ENCODE measurements at places on chromosomes 3 and 15. TPM values are rescaled to one million over a fixed set of nuclear protein-coding genes. Genes with fewer than 3 reads are reported as not detected.
A peak's percentile ranks its signal among the peaks of the same experiment; 100 is the strongest.

The CD200R1 gene
- total RNA-seq, result 0.88 TPM

The GP5 gene
- total RNA-seq, result not detected

The CHRFAM7A gene
- total RNA-seq, result not detected

The CAPN3 gene
- 9.1 TPM for total RNA-seq

The ANKRD63 gene
- total RNA-seq, result not detected

The TMCO5A gene
- not detected for total RNA-seq

The MGA gene
- 63.3 TPM for total RNA-seq

GRCh38 chr3:45887759-45888511 lies 1.6 kb downstream of the CCR9 start:
- no peaks in the 10 kb centered on the region for H3K36me3 ChIP-seq
- DNase-seq, result no peak
- no peaks in the 10 kb centered on the region for H3K4me1 ChIP-seq
- H3K4me3 ChIP-seq, result no peak overlapping the region
- H3K27me3 ChIP-seq, result no peaks in the 10 kb centered on the region

DNA sequence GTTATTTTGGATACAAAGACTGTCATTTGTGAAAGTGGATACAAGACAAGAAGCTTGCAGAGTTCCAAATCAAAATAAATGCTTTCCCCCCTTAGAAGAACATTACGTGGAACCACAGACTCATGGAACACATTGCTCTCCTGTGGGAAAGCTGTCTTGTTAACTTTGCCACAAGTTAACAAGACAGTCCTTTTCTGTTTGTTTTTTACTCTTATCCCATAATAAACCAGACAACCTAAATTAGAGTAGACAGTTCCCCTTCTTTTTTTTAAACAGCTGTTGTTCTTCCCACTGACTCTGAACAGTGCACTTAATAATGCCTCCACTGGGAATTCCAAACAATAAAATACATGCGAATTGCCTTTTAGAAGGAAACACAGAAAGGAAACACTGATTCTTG lies 255.3 kb upstream of the UBE2E2 start:
- no peak for DNase-seq
- no peaks in the 10 kb centered on the region for H3K27me3 ChIP-seq
- H3K4me1 ChIP-seq, result no peaks in the 10 kb centered on the region
- no peak overlapping the region for H3K4me3 ChIP-seq
- H3K27ac ChIP-seq, result no peak overlapping the region
- H3K36me3 ChIP-seq, result no peaks in the 10 kb centered on the region

DNA sequence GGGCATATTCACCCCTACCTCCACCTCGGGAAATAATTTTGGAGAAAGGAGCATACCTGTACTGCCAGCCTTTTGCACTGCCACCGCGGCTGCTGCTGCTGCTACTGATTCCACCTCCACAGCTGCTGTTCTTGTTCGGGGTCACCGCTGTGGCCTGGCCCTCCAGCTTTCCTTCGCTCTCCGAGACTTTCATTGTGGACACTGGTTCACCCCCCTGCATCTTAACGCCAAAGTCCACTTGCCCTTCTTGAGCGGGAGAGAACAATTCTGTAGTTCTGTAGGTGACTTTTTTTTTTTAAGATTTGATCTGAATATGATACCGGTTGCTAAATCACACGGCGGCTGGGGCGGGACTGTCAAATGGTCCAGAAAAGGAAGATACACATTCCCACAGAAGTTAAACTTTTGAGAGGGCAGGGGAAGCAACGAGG lies 701 bp downstream of the OSBPL11 start:
- no peaks in the 10 kb centered on the region for H3K36me3 ChIP-seq
- peak overlapping the region; percentile 97 for H3K4me3 ChIP-seq
- H3K4me1 ChIP-seq, result peaks cover 50% of the 10 kb centered on the region
- peak; percentile 51 for DNase-seq

GRCh38 chr15:74631935-74632560 lies 16.4 kb downstream of the CLK3 start:
- H3K36me3 ChIP-seq, result peaks cover 92% of the 10 kb centered on the region
- no peak overlapping the region for H3K4me3 ChIP-seq
- H3K4me1 ChIP-seq, result no peaks in the 10 kb centered on the region
- DNase-seq, result peak; percentile 71

- H3K4me1 ChIP-seq, result no peaks in the 10 kb centered on the region
- no peaks in the 10 kb centered on the region for H3K27me3 ChIP-seq
- no peak overlapping the region for H3K4me3 ChIP-seq
- DNase-seq, result no peak
Observed at GRCh38 chr15:85871545-85871944, 76.8 kb upstream of the KLHL25 start.

DNA sequence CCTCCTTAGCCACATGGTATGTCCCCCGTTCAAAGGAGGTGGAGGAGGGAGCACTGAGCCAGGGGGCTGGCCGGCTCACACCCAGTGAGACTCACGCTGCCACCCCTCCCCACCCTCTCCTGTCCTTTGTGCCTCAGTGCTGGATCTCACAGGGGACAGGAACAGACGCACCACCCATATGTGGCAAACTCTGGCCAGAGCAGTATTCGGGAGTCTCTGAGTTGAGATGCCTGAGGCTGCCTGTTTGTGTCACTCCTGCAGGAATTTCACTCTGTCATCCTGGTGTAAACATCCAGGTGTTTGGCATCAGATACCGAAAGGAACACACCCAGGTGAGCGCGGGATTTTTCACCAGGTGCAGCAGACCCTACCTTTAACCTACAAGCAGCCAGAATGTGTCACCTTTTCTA lies 25.7 kb downstream of the RGMA start:
- no peaks in the 10 kb centered on the region for H3K27me3 ChIP-seq
- no peak overlapping the region for H3K27ac ChIP-seq
- no peaks in the 10 kb centered on the region for H3K36me3 ChIP-seq
- DNase-seq, result no peak
- peaks cover 25% of the 10 kb centered on the region for H3K4me1 ChIP-seq

DNA sequence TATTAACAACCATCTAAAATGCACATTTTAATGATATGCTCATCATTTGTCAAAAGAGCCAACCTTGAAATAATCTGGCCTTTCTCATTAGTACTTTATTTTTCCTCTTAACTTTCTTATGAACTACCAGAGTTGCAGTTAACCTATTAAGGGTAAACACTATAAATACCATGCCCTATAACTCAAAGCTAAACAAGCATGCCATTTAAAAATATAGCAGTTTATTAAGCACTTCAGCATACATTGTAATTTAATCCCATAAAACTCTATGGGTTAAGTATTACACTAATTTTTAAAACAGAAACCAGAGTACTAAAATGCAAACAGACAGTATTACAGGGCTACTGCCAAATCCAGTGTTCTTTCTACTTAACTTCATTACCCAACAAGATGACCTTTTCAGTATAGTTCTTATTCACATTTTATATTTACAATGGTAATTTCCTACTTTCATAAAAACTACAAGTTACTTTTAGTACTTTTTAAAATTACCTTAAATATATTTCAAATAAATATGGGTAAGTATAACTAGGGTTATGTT lies 11.8 kb downstream of the NPTN start:
- peaks cover 40% of the 10 kb centered on the region for H3K4me1 ChIP-seq
- H3K36me3 ChIP-seq, result no peaks in the 10 kb centered on the region
- no peak for DNase-seq
- no peak overlapping the region for H3K4me3 ChIP-seq

GRCh38 chr3:166582236-166582635 lies 745.0 kb upstream of the BCHE start:
- no peaks in the 10 kb centered on the region for H3K27me3 ChIP-seq
- DNase-seq, result no peak
- no peak overlapping the region for H3K4me3 ChIP-seq
- H3K27ac ChIP-seq, result no peak overlapping the region
- H3K4me1 ChIP-seq, result no peaks in the 10 kb centered on the region

- no peak overlapping the region for H3K27ac ChIP-seq
- H3K36me3 ChIP-seq, result no peaks in the 10 kb centered on the region
- no peak overlapping the region for H3K4me3 ChIP-seq
- no peak for DNase-seq
Observed at GRCh38 chr15:93203036-93203435, 114.0 kb upstream of the RGMA start.

DNA sequence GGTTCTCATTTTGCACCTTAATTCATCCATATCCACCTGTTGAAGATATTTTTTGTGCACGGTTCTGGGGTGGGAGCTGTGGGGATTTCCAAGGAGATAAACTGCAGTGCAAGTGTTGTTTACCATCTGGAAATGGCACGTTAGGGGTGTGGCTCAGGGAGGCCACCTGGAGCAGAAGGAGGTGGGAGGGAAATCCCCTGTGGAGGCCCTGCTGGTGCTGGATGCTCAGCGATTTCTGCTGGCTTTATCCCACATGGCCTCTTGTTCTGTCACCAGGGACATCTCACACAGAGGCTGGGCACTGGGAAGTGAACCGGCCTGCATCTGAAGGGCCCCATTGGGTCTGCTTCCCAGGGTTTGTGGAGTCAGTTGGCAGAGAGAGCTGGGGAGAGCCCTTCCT lies 24.3 kb downstream of the TRPM1 start:
- no peak overlapping the region for H3K27ac ChIP-seq
- DNase-seq, result no peak

- H3K36me3 ChIP-seq, result no peaks in the 10 kb centered on the region
- H3K4me3 ChIP-seq, result no peak overlapping the region
- no peak overlapping the region for H3K27ac ChIP-seq
- H3K4me1 ChIP-seq, result no peaks in the 10 kb centered on the region
Observed at GRCh38 chr3:29764041-29764440, 483.2 kb downstream of the RBMS3 start.

- DNase-seq, result no peak
- peak overlapping the region; percentile 93 for H3K27ac ChIP-seq
Observed at GRCh38 chr3:195905970-195906864, 2.1 kb downstream of the TNK2 start.

GRCh38 chr3:72353236-72354128 lies 494.8 kb downstream of the SHQ1 start:
- H3K36me3 ChIP-seq, result no peaks in the 10 kb centered on the region
- no peaks in the 10 kb centered on the region for H3K4me1 ChIP-seq
- peak; percentile 34 for DNase-seq
- H3K4me3 ChIP-seq, result no peak overlapping the region
- H3K27me3 ChIP-seq, result no peaks in the 10 kb centered on the region

- H3K27me3 ChIP-seq, result no peaks in the 10 kb centered on the region
- H3K4me3 ChIP-seq, result no peak overlapping the region
- no peak for DNase-seq
- no peaks in the 10 kb centered on the region for H3K36me3 ChIP-seq
- no peak overlapping the region for H3K27ac ChIP-seq
Observed at GRCh38 chr15:59168536-59168935, 38.1 kb upstream of the LDHAL6B start.

GRCh38 chr15:101246824-101247745 lies 4.8 kb downstream of the CHSY1 start:
- no peaks in the 10 kb centered on the region for H3K36me3 ChIP-seq
- no peak for DNase-seq
- no peak overlapping the region for H3K27ac ChIP-seq
- no peaks in the 10 kb centered on the region for H3K27me3 ChIP-seq
- H3K4me1 ChIP-seq, result no peaks in the 10 kb centered on the region

GRCh38 chr3:8512234-8512633 lies 10.6 kb downstream of the LMCD1 start:
- H3K4me3 ChIP-seq, result no peak overlapping the region
- no peaks in the 10 kb centered on the region for H3K27me3 ChIP-seq
- H3K27ac ChIP-seq, result no peak overlapping the region
- no peak for DNase-seq
- H3K36me3 ChIP-seq, result no peaks in the 10 kb centered on the region
- no peaks in the 10 kb centered on the region for H3K4me1 ChIP-seq

DNA sequence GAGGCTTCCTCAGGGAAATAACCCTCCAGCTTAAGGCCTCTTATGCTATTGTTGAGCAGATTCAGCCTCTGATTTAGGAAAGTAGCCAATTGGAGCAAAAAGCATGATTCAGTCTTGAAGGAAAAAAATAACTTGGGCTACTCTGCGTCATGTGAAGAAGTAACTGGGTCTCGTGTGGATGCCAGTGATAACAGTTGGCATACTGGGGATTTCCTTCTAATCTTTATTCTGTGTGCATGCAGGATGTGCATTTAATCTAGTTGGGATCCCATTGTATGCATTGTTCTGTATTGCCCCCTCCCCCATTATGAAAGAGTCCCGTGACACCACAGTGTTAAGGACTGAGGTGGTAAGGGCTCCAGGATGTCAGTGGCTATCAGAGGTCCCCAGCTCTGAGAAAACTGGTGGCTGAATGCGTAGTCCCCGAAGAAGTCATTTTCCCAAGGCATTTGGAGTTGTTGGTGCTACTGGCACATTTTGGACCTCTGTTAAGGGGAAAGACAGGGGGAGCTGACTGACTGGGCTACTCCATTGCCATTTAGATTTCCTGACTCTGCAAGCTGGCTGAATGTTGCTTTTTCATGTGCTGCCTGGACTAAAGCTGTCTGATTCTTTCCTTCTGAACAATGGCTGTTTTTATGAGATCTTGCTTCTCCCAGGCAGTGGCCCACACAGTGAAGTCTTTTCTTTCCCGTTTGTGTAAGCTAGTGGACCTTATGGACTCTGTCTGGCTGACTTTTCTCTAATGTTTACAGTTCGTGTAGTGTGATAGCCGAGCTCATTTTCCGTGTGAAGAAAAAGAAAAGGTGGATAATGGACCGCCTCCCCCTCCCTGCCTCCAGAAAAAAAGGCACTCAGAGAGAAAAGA lies 38.4 kb upstream of the TRAK1 start:
- H3K36me3 ChIP-seq, result no peaks in the 10 kb centered on the region
- H3K27me3 ChIP-seq, result no peaks in the 10 kb centered on the region
- H3K4me1 ChIP-seq, result peaks cover 39% of the 10 kb centered on the region
- no peak overlapping the region for H3K4me3 ChIP-seq
- H3K27ac ChIP-seq, result peak overlapping the region; percentile 76

DNA sequence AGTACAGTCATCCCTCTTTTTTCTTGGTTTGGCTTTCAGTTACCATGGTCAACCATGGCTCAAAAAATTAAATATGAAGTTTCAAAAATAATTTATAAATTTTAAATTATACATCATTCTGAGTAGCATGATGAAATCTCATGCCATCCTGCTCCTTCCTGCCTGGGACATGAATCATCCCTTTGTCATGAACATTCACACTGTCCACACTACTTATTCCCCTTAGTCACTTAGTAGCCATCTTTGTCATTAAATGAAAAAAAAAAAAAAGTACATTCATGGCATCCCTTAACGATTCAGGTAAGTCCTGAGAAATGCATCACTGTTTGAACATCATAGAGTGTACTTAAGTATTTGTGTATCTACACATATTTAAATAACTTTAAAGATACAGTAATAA lies 1046.3 kb downstream of the ROBO2 start:
- no peaks in the 10 kb centered on the region for H3K4me1 ChIP-seq
- no peaks in the 10 kb centered on the region for H3K36me3 ChIP-seq
- no peak overlapping the region for H3K4me3 ChIP-seq
- no peaks in the 10 kb centered on the region for H3K27me3 ChIP-seq
- no peak overlapping the region for H3K27ac ChIP-seq

- no peaks in the 10 kb centered on the region for H3K27me3 ChIP-seq
- no peaks in the 10 kb centered on the region for H3K36me3 ChIP-seq
- H3K27ac ChIP-seq, result no peak overlapping the region
- H3K4me1 ChIP-seq, result no peaks in the 10 kb centered on the region
- H3K4me3 ChIP-seq, result no peak overlapping the region
Observed at GRCh38 chr3:24162929-24163328, 217.8 kb downstream of the NR1D2 start.

DNA sequence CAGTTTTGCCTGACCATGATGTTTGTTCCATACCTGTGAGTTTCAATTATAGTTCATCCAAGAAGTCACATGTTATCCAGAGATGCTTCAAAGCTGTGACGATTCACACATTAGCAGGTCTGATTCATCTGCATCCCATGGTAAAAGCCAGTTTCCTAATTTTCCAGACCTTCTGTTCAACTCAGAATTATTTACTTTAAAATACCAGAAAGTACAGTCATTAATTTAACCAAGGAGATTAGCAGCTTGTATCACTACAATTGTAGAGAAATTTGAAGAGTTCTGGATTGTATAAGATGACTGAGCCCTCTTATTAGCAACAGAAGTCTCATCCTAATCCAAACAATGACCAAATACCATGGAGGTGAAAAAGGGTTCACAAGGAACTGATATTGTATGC lies 76.1 kb upstream of the THBS1 start:
- DNase-seq, result no peak
- H3K36me3 ChIP-seq, result no peaks in the 10 kb centered on the region
- H3K4me3 ChIP-seq, result no peak overlapping the region
- H3K27me3 ChIP-seq, result no peaks in the 10 kb centered on the region

Data from Peyer's patch (tissue), 4 donors.